ENCODE measurements at places on chromosomes 7 and 10. TPM values are rescaled to one million over a fixed set of nuclear protein-coding genes. Genes with fewer than 3 reads are reported as not detected.

DNA sequence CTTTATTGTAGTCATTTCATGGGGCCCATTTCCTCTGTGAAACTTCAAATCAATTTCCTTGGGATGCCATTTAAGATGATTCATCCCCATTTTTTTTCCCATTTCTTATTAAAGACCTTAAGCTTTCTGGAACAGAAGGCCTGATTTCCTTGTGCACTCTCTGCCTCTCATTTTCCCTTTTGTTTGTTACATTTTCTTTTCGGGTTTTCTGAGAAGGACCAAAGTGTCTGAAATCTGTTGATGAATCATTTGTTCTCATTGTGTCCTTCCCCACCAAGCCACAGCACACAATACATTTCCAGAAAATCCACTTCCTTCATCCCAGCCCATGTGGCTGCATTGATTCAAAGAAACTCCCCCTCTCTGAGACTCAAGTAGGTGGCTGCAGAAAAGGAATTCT, 372.4 kb downstream of the SFMBT2 start:
- H3K4me3 ChIP-seq = no peak overlapping the region
- no peak for DNase-seq
- H3K27me3 ChIP-seq = no peaks in the 10 kb centered on the region
- peaks cover 13% of the 10 kb centered on the region for H3K4me1 ChIP-seq
- no peaks in the 10 kb centered on the region for H3K36me3 ChIP-seq

GRCh38 chr7:121372376-121373010, 23.6 kb downstream of the FAM3C start:
- no peak overlapping the region for H3K27ac ChIP-seq
- DNase-seq = no peak
- H3K27me3 ChIP-seq = no peaks in the 10 kb centered on the region
- H3K4me1 ChIP-seq = no peaks in the 10 kb centered on the region
- no peak overlapping the region for H3K4me3 ChIP-seq

- no peak overlapping the region for H3K27ac ChIP-seq
- H3K4me1 ChIP-seq = no peaks in the 10 kb centered on the region
- no peak for DNase-seq
- peaks cover 81% of the 10 kb centered on the region for H3K27me3 ChIP-seq
- no peaks in the 10 kb centered on the region for H3K36me3 ChIP-seq
- H3K4me3 ChIP-seq = no peak overlapping the region
These were observed 147.3 kb downstream of the ZMYND11 start for GRCh38 chr10:282294-283139.

DNA sequence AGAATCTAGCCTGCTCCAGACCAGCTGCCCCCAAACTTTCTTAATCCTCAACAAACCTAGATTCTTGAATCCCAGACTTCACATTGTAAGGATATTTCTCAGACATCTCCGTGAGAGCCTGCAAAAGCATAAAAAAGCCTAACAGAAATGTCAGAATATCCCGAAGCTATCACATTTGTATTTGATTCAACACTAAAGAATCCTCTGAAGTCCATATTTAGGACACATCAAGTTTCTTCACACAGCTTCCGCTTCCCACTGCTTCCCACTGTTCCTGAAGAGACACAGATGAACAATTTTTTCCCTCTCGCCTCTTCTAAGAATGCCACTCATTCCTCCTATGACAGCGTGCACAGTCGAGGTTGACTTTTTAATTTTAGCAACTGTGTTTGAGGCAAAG, 396.2 kb upstream of the IGFBP3 start:
- no peak for DNase-seq
- no peak overlapping the region for H3K27ac ChIP-seq
- no peaks in the 10 kb centered on the region for H3K27me3 ChIP-seq

Gene PCLO
- polyA plus RNA-seq = not detected

Gene CEP55
- polyA plus RNA-seq = 15.2 TPM

Gene GNAI1
- not detected for polyA plus RNA-seq
